CD4-positive, alpha-beta T cell treated with Interleukin-10 for 1 hour (primary cell): ENCODE measurements at places on chromosomes 2 and 18.
A peak's percentile ranks its signal among the peaks of the same experiment; 100 is the strongest.

GRCh38 chr18:27138079-27138478 is 47.0 kb downstream of the CHST9 start:
- DNase-seq, result no peak

GRCh38 chr18:70333757-70334156 is 44.9 kb downstream of the SOCS6 start:
- no peak for DNase-seq

DNA sequence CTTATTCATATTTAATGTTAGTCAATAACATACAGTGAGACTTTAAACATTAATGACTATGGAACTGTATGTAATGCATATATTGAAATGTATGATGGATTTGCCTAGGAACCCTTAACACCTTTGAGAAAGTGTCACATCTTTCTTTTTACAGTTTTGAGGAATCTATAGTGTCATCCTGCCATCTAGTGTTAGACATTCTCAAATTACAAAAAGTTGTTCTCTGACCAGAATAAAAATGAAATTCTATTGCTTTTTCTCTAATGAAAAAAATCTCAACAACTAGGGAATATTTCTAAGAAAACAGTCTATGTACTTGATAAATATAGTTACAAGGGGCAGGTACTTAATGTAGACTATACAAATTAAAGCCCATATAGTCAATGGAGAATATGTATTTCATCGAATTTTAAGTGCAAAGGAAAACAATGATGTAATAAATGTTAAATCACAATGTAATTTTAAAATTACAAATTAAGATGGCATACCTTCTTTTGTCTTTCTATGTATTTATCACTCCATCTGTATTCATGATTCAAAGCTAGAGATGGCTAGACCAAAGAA is 5.1 kb upstream of the CALCRL start:
- DNase-seq, result no peak

DNA sequence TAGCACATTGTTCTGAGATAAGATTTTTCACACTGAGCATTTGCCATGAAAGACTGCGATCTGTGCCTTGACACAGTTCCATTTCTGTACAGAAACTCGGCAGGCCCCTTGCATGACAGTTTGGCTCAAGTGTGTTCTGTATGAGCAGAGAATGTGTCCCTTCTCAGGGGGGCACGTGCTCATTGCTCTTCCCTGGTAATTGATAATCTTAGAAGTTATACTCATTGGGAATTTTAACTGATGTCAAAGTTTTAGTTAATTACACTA is 171.3 kb downstream of the PTGR3 start:
- DNase-seq, result no peak

DNA sequence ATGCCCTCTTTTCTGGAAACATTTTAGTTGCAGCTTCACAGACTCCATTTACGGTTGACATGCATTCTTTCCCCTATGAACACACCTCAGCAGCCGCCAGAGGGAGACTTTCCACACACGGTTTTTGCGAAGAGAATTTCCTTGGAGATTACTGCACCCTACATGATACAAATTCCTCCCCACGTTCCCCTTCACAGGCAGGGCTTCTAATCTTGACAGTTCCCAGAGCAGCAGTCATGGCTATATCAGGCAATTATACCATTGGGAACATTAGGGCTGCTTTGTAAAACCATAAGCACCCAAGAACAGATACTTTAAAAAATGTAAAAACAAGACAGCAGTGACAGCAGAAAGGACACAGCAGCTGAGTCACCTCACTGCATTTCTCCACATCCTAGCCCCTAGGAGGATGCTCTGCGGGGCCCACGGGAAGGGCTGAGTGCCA is 253.8 kb downstream of the TGIF1 start:
- peak; percentile 13 for DNase-seq

DNA sequence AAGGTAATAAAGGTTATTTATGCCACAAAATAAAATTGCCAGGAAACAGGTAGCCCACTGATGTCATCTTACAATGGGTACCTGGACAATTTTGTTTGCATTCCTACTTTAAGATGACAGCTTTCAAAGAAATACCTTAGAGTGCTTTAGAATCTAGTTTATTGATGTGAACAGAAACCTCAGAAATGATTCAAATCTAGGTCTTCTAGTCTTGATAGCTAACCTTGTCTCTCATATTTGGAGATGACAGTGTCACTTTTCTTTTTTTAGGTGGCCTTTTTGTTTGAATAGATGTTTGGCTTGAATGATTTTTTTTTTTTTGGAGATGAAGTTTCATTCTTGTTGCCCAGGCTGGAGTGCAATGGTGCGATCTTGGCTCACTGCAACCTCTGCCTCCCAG is 69.1 kb downstream of the PIK3C3 start:
- no peak for DNase-seq

- DNase-seq, result no peak
Measured at GRCh38 chr18:69358212-69358895, 42.3 kb upstream of the DOK6 start.

- DNase-seq, result no peak
Measured at GRCh38 chr18:73153271-73153670, 285.5 kb upstream of the NETO1 start.

DNA sequence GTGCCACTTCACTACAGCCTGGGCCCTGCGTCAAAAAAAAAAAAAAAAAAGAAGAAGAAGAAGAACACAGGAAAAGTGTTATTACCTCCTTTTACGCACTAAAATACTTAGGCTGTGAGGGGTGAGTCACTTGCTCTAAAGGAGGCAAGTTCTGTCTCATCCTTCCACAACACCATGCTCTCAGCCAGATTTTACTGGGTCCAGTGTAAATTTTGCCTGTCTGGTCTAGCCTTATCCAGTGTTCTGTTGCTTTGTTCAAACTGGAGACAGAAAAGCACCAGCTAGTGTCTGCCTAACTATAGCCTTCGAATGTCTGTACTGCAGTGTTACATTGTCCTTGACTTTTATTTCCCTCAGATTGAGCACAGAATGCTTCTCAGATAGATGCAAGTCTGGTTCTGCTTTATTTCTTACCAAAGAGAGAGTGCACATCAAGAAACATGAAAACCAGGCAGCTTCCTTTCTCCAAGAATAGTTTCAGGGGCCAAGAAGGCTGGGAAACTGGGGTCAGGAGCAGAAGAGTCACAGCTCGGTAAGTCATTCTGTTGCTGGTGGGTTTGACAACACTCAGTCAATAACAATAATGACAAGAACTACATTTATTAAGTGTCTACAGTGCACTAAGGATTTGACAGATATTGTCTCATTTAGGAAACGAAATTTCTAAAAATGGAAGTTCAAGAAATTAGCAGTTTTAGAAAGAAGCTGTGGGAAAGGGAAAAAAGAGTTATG is 3.1 kb upstream of the MSGN1 start:
- no peak for DNase-seq

DNA sequence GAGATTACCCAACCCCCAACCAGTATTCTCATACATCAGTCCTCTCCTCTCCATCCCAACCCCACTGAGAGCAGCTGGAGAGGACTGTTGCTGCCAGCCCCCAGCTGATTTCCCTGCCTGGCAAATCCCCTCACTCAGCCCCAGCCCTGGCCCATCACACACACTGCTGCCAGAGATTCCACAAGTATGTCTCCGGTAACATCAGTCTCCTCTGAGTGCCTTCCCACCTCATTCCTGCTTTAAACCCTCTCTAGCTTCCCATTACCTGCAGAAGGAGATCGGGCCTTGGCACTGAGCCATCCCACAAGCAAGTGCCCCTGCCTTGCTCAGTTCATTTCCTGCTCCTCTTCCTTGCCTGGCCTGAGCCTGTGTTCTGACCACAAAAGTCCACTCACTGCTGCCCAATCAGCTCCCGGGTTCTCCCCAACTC is 50.6 kb upstream of the ZFP36L2 start:
- DNase-seq, result no peak

- DNase-seq, result no peak
Measured at GRCh38 chr2:229133155-229133772, 137.8 kb downstream of the PID1 start.

DNA sequence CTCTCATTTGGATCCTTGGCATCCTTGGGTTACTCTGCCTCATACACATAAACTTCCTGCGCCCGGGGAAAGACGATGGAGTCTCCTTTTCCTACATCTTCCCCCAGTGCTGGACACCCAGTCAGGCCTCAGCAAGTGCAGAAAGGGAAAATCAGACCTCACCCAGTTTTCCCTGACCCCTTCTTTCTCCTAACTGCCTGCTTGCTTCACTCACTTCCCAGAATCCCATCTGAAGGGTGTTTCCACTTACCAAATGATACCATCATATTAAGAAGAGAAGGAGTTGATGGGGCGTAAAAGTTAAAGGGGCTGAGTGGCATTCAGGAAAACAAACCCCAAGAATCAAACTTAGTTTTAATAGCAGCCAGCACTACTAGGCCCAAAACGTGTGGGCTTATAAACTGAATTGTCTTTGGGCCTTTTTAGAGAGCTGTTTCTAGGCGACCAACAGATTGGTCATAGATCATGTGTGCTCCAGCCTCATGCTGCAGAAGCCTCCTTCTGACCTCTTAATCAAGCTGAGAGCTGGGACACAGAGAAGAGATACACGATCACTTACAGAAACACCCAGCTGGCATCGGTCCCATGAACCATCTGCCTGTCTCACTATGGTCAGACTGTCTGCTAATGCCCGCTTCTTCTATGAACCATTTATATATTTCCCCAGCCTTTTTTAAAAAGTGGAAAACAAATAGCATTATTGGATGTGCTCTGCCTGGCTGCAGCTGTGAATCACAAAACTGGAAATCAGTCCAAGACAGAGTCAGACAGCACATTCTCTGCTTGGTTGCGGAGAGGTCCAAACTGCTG is 165.7 kb upstream of the SLC14A2 start:
- DNase-seq, result no peak

DNA sequence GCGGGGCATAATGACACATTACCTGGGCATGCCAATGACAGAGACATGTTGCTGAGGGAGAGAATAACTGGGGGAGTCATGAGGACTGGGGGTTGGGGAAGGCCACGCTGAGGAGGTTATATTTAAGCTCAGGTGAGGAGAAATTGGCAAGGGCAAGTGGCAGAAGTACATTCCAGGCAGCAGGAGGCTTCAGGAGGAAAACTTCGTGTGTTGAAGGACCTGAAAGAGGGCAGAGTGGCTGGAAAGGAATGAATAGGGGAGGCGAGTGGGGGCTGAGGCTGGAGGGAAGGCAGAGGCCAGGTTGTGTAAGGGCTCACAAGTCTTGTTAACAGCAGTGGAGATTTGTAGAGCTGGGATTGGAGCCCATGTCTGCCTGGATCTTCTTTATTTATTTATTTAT is 166.3 kb downstream of the RAPGEF4 start:
- DNase-seq, result no peak

- DNase-seq, result no peak
Measured at GRCh38 chr2:42962508-42962953, 170.1 kb upstream of the HAAO start.

GRCh38 chr2:3172265-3172935 is 205.2 kb downstream of the EIPR1 start:
- DNase-seq, result no peak

DNA sequence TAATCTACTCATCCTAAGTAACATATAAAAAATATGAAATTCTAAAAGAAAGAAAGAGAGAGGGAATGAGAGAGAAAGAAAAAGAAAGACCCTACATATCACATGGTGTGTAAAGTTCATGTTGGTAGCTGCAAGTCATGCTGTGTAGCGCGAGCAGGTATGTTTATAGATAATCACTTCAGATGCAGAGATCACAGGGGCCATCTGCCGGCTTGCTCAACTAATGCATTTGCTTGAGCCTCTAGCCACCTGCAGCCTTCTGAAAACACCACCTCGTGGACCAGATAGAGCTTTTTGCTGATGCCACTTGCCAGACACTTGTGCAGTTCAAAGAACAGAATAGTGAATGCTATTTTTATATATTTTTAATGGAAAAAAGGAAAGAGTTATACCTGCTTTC is 37.6 kb downstream of the CDH7 start:
- DNase-seq, result no peak

DNA sequence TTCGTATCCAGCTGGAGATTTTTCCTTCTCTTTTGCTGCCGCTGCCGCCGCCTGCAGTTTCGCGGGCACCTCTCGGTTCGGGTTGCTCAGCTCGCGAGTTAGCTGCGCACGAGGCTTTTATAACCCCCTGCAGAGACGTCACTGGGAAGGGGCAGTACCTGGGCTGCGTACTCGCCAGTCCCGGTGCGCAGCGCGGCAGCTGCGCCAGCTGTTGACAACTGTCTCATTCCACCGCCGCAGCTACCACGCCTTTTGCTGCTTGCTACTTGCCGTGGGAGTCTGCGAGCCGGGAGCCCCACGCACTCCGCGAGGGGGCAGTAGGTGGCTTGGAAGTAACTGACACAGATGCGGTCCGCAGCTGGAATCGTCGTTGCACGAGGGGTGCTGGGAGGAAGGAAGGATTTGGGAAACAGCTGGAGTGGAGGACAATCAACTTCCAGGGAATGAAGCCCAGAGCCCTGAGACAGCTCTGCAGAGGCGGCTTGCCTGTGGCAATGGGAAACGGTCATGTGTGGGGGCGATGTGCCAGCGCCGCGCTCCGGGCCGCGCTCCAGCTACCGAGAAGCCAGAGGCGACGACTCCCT is at the start of gene TACR1:
TSS of gene TACR1 (minus strand) at position 93 of the 584 bp plus-strand sequence. CDS start 586 bp downstream, outside the sequence.
- DNase-seq, result peak; percentile 42

DNA sequence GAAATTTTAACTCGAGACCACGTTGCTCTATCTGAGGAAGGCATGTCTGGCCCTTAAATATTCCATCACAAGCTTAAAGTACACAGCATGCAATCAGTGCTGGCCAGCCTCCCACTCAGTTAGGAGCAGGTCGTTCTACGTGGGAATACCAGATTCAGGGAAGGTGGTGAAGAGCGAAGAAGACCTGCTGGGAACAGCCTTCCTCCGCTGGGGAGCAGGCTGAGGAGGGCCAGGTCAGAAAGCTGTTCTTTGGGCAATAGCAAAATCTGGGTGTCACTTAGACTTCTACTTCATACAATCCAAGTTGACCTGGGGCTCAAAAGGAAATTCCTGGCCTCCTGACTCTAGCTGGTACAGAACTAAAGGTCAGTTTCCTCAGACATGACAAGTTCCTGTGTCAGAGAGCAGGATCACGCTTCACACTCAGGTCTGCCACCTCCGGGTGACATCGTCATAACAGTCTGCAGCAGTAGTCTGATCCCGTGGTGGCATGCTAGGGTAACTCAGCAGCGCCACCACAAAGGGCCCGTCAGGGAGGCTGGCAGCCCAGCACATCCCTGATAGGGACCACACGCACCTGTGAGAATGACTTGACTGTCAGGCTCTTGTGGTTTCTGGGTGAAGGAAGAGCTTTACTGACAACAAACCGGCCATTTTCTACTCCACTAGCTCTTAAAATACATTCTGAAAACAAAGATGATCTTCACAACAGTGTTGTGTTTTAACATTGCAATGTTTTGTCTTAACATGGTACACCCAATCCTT is 35.2 kb upstream of the NAPG start:
- DNase-seq, result peak; percentile 56
